ENCODE measurements at places on chromosomes 1 and 21.

DNA sequence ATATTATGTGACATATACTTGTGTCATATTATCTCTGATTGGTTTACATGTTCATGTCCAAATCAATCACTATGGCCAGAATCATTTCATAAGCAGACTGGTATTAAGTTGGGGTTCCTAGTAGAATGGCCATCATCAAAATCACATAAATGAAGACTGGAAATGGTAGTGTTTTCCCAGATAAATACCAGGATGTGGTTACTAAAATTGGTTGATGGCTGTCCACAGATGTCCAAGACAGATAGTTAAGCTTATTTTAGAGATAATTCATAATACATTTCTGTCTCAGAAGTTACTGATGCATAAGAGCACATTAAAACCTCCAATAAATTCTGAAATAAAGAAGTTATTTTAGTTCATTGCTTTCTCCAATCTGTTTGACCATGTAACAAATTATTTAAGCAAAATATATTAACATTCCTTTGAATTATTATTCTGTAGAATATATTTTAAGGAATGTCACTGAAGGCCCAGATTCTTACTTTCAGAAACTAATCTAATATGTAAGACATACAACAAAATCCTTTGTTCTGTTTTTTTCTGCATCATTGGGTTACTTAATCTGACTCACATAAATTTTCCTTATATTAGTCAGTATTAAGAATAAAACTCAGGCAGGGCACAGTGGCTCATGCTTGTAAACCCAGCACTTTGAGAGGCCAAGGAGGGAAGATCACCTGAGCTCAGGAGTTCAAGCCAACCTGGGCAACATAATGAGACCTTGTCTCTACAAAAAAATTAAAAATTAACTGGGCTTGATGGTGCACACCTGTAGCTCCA, 483.9 kb downstream of the PTPRC start:
- no peak for DNase-seq

DNA sequence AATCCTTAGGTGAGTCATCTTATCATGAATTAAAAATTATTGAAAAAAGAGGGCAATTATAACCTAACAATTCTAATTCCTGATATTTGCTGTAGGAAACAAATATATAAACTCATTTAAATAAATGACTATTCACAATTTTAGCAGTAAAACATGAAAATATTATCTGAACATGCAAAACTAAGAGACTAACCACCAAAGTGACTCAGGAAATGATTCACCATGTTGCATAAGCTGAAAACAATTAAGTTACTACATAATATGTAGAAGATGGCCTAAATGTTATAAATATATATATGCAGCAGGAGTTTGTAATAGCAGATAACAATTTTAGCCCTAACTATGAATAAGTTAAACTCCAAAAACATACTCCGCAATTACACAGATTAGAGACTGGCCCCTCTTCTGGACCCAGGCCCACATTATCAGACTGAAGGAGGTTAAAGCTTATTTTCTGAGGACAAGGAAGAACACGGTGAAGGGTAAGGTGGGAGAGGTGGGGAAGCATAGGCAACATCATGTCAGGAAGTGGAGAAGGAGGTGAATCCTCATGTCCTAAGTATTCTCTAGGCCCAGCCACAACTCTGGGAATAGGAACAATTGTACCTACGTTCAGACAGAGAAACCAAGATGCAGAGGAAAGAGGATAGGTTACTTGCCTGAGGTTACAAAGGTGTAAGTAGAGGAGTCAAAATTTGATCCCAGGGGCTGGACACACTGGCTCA, 15.6 kb upstream of the AIM2 start:
- DNase-seq = no peak

DNA sequence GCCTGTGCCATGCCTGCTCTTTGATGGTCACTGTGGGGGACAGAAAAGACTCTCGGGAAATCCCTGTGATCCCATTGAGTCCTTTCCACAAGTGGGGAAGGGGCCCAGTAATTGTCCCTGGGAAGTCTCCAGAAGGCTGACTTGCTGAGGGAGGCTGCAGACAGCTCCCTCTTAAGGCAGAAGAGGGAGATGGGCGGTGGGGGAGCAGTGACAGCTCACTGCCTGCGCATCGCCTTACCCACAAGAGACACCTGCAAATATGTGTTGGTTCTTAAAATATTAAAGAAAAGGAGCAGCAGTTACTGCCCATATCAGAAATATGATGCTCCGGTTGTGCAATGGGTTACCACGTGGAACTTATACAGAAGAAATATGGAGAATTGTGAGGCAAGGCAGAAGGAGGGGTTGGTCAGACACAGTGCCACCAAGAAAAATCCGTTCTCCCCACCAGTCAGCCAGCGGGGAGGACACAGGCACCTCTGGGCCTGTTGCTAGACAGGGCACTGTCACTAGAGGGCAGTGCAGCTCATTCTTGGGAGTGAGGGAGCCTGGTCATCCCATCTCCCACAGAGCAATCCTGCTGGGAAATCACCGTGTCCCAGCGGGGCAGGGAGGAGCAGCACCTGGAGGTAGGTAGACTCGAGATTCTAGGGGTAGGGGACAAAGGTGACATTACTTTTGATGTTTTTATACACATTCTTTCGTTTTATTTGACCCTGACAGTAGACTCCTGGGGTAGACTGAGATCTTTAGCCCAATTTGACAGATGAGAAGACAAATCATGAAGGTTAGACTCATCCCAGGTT, 6.9 kb upstream of the CAMK1G start:
- DNase-seq = peak; percentile 64

DNA sequence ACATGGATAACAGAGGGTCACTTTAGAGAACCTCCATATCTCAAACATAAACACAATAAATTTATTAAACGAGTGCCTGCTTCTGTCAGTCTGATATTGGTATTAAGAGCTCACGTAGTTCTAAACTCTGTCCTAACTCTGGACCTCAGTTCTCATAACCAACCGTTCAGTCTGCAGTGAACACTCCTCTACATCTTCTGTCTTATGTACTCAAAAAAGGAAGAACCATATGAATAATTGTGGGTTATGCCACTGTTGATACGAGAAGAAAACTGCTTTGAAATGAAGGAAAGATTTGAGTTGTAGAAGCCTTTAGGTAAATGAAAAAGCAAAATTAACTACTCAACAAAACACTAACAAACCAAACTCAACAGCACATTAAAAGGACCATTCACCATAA, 53.7 kb downstream of the DPYD start:
- DNase-seq = no peak

DNA sequence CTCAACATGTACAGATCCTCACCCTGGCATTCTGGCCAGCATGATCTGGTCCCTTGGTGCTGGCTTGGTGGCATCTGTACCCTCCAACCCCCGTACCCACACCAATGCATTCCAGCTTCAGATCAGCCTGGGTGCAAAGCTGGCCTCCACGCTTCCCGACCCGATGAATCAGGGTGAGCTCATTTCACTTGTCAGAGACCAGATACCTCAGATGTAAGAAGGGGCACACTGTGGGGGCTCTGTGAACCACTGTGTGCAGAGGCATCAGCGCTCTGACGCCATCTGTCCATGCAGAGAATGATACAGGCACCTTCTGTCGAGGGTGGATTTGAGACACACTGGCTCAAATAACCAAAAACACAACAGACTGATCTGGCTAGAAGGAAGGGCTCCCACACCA, 76.6 kb downstream of the DMRTB1 start:
- no peak for DNase-seq

DNA sequence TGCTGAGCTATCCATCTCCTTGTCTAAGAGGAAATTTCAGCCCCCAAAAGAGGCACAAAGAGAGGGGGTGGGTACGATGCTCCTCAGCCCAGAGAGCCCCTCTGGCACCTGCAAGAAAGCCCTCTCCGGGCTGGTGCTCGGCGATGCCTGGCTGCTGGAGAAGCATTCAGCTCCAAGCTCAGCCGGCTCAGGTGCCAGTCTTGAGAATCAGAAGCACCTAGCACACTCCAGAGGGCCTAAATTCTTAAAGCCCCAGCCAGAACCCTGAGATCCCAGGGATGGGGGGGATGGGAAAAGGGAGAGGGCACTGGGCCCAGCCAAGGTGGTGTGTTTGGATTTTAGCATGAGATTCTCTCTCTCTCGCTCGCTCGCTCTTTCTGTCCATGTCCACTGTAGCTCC, 2.9 kb downstream of the GRIK3 start:
- no peak for DNase-seq

- no peak for DNase-seq
Observed at GRCh38 chr1:84254703-84255238, 46.7 kb upstream of the SAMD13 start.

- DNase-seq = no peak
Observed at GRCh38 chr1:23904748-23905357, 8.3 kb downstream of the CNR2 start.

DNA sequence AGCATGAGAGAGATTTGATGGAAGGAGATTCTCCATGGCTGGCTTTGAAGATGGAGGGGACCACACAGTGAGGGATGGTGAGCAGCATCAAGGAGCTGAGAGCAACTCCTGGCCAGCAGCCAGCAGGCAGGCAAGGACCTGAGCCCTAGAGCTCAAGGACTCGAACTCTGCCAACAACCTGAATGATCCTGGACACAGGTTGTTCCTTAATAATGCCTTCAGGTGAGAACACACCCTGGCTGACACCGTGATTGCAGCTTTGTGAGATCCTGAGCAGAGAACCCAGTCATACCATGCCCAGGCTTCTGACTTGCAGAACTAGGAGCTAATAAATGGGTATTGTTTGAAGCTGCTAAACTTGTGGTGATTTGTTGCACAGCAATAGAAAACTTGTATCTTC, 183.1 kb downstream of the LMX1A start:
- no peak for DNase-seq

DNA sequence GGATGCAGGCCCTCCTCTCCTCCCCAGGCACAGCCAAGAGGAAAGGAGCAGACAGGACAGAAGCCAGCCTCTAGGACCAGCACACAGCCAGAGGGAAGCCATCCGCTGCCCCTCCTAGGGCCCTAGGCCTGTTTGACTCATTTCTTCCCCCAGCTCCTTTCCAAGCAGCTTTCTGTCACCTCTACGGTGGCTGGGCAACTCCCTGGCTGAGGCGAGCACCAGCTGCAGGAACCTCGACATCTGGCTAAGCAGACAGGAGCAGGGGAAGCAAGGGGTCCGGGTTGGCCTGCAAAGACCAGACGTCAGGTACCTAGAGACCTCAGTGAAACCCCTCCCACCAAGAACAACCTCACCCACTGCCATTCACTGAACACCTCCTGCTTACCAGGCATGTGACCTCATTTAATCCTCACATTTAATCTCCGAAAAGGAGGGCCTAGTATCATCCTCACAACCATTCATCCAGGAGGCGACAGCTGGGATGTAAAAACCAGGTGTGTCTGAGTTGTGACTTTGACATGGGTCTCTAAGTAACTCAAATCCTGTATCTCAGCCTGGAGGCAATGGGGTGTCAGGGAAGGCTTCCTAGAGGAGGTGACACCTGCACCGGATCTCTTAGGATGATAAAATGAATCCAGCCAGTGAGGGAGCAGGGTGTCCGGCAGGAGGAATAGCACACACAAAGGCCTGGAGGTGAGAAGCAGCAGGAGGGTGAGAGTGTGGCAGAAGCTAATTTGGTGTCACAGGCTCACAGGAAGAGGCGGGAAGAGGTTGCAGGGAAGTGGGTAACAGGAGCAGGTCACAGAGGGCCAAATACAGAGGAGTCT, 5.9 kb downstream of the LRP8 start:
- no peak for DNase-seq

DNA sequence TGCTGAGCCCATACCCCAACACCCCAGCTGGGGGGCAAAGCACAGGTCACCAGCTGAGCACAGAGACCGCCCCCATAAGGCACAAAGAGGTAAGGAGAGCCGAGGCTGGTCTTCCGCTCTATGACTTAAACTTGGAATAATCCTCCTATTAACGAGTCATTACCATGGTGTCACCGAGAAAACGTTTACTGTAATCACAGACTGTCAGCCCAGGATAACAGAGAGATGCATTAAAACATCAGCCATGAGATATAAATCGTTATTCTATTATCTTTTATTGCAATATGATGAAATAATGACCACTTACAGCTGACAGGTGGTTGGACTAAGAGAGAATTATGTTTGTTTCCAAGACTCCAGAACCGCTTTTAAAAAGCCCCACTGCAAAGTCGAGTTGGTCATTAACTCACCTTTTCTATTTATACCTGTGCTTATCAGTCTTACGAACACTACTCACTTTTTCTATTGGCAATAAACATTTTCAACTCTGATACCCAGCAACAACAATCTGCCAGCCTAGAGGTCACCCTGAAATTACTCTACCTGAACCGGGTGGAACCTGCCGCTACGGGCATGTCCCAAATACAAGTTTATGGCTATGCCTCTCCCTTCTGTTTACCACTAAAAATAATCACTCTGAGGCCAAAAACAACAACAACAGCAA, 21.5 kb downstream of the NPHP4 start:
- DNase-seq = no peak

GRCh38 chr1:21773585-21773984, 9.4 kb downstream of the USP48 start:
- peak; percentile 52 for DNase-seq

DNA sequence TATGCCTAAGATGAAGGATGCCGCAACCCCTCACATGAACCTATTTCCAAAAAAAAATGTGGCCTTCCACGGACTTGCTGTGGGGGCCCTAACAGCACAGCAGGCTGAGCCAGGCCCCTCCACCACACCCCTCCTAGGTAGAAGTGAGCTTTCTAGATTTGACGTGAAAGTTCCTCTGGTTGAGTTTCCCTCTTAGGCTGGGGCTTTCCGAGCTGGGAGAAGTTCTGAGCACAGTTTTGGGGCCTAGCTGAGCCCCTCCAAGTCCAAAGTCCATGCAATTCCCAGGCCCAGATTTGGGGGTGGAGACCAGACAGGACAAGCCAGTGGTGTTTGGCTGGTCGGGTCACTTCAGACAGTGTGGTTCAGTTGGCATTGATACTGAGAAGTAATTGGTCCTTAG, 13.8 kb upstream of the PHLDA3 start:
- DNase-seq = no peak

DNA sequence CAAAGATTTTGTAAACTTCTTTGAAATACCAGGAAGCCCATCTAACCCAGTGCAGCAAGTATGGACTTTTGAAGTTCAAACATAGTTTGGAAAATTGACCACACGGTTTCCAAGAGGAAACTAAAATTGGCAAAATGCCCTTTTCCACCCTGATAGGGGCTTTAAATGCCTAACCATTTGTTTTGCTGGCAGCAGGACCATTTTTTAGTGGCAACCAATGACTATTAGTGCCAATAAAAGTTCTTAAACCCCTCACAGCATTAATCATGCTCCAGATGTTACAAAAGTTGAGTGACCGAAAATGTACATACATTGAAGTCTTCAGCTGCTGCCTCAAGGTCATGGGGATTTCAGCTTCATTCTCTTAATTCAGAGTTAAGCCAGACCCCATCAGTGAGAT, 46.4 kb upstream of the ENAH start:
- no peak for DNase-seq

- no peak for DNase-seq
Observed at GRCh38 chr1:84348759-84349158, 47.3 kb downstream of the SAMD13 start.

- no peak for DNase-seq
Observed at GRCh38 chr1:205589618-205590456, 42.0 kb downstream of the ELK4 start.

- no peak for DNase-seq
Observed at GRCh38 chr1:92424381-92424780, 62.3 kb downstream of the GFI1 start.

GRCh38 chr1:211630236-211631081, 45.0 kb downstream of the NEK2 start:
- no peak for DNase-seq

- DNase-seq = peak; percentile 11
Observed at GRCh38 chr1:206066479-206067171, 13.7 kb downstream of the RHEX start.
